Parietal lobe (tissue), 2 donors: ENCODE measurements at places on chromosomes 4 and X. TPM values are rescaled to one million over a fixed set of nuclear protein-coding genes. Genes with fewer than 3 reads are reported as not detected.

SOX3 gene
- total RNA-seq: 4.7 TPM

GLUD2 gene
- total RNA-seq: 1.6 TPM

CSAG3 gene
- total RNA-seq: not detected

PABPC4L gene
- total RNA-seq: 0.94 TPM

DCAF12L1 gene
- 0.63 TPM for total RNA-seq

ELOVL6 gene
- 38.5 TPM for total RNA-seq

PHOX2B gene
- total RNA-seq: not detected

IL13RA2 gene
- total RNA-seq: 5.9 TPM

STARD8 gene
- 2.2 TPM for total RNA-seq

MAGEB6B gene
- not detected for total RNA-seq

NKX3-2 gene
- total RNA-seq: not detected

TCEAL8 gene
- 59.5 TPM for total RNA-seq

ODAPH gene
- total RNA-seq: not detected

DCLK2 gene
- total RNA-seq: 203 TPM

UGT2A1 gene
- total RNA-seq: not detected

LRAT gene
- 0.94 TPM for total RNA-seq

ATOH1 gene
- not detected for total RNA-seq

VEGFD gene
- not detected for total RNA-seq

DOK7 gene
- 0.63 TPM for total RNA-seq

SPANXN4 gene
- not detected for total RNA-seq

PNMA6A gene
- total RNA-seq: 14.4 TPM

HS6ST2 gene
- 5.3 TPM for total RNA-seq

PNCK gene
- 33.8 TPM for total RNA-seq

LONRF3 gene
- total RNA-seq: 2.5 TPM

DUSP9 gene
- total RNA-seq: 1.6 TPM

RRH gene
- total RNA-seq: 0.31 TPM

SASH3 gene
- 0.94 TPM for total RNA-seq

TRIM2 gene
- total RNA-seq: 900 TPM

ZAR1 gene
- 0.94 TPM for total RNA-seq

STAP1 gene
- not detected for total RNA-seq

SPANXB1 gene
- total RNA-seq: not detected

FMR1NB gene
- not detected for total RNA-seq

TBC1D14 gene
- total RNA-seq: 194 TPM

IL3RA gene
- 1.6 TPM for total RNA-seq

HPF1 gene
- 38.8 TPM for total RNA-seq

TMEM47 gene
- total RNA-seq: 32.2 TPM

REELD1 gene
- total RNA-seq: not detected

DDX53 gene
- not detected for total RNA-seq

KCNE5 gene
- 1.9 TPM for total RNA-seq

UCP1 gene
- total RNA-seq: not detected

TECRL gene
- total RNA-seq: 0.31 TPM

RTL3 gene
- not detected for total RNA-seq

GABRB1 gene
- 139 TPM for total RNA-seq

PDCL2 gene
- total RNA-seq: not detected

TRAPPC11 gene
- 126 TPM for total RNA-seq

MGARP gene
- 0.94 TPM for total RNA-seq

NUP62CL gene
- 4.7 TPM for total RNA-seq

GLRA2 gene
- 86.1 TPM for total RNA-seq
